ENCODE measurements at places on chromosomes 3 and 15. TPM values are rescaled to one million over a fixed set of nuclear protein-coding genes. Genes with fewer than 3 reads are reported as not detected.

DNA sequence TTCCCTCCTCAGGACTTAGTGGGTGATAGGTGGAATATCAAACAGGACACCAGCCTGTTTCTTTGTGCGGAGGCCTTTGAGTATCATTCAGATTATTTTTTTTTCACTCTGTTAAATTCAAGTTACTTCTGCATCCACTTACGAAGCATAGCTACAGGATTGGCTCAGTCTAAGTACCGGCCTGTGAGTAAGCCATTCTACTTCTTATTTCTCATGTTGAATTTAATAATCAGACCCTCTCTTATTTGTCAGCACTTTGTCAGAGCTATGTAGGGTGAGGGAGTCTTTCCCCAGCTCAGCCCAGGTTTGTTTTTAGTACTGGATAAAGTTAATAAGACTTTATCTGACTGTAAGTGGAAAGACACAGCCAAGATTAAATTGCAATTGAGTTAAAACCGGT is 54.7 kb downstream of the ITPR1 start:
- H3K4me3 ChIP-seq: no peak overlapping the region
- no peak for DNase-seq
- H3K36me3 ChIP-seq: no peaks in the 10 kb centered on the region
- no peaks in the 10 kb centered on the region for H3K4me1 ChIP-seq
- no peaks in the 10 kb centered on the region for H3K27me3 ChIP-seq
- H3K27ac ChIP-seq: no peak overlapping the region

DNA sequence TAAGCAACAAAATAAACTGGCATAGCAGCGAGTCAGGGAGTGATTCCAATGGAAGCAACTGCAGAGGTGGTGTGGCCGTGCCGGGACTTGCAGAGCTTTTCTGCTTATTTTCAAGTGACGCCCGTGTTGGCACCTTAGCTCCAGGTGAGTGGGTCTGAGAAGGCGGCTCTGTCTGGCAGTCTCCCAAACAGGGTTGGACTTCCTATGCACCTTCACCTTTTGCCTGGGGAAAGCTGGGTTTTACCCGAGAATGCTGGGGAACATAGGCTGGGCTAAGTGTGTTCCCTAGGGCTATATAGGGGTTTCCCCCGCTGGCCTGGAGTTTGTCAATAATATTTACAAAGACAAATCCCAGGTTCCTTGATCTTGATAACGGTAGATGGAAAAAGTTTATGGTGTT is 179.9 kb upstream of the TBL1XR1 start:
- no peak overlapping the region for H3K27ac ChIP-seq
- DNase-seq: no peak
- H3K27me3 ChIP-seq: no peaks in the 10 kb centered on the region
- no peaks in the 10 kb centered on the region for H3K36me3 ChIP-seq
- H3K4me1 ChIP-seq: peaks cover 18% of the 10 kb centered on the region

- no peak overlapping the region for H3K4me3 ChIP-seq
- no peak overlapping the region for H3K27ac ChIP-seq
- no peaks in the 10 kb centered on the region for H3K27me3 ChIP-seq
Measured at GRCh38 chr3:197270558-197271317, 27.7 kb downstream of the DLG1 start.

- no peak for DNase-seq
- no peak overlapping the region for H3K4me3 ChIP-seq
- H3K4me1 ChIP-seq: no peaks in the 10 kb centered on the region
- no peaks in the 10 kb centered on the region for H3K36me3 ChIP-seq
Measured at GRCh38 chr3:178059119-178059518, 477.1 kb upstream of the KCNMB2 start.

The CRABP1 gene
- polyA plus RNA-seq: not detected

The PLSCR4 gene
- not detected for polyA plus RNA-seq

The ARHGAP31 gene
- 7.2 TPM for polyA plus RNA-seq

The HRG gene
- not detected for polyA plus RNA-seq

The TMEM42 gene
- polyA plus RNA-seq: 13.9 TPM
